Epithelial cell of umbilical artery (primary cell): ENCODE measurements at places on chromosomes 2 and 18. TPM values are rescaled to one million over a fixed set of nuclear protein-coding genes. Genes with fewer than 3 reads are reported as not detected.

The FAM124B gene
- 134 and 155 TPM in 2 replicates for total RNA-seq

The TPO gene
- total RNA-seq, result not detected in 2 replicates

The FAM237A gene
- not detected in 2 replicates for total RNA-seq

The PXDN gene
- 200 and 217 TPM in 2 replicates for total RNA-seq

The SMYD1 gene
- not detected in 2 replicates for total RNA-seq

The PIK3C3 gene
- 38.7 and 46.2 TPM in 2 replicates for total RNA-seq

The KCNS3 gene
- total RNA-seq, result 0.97 and 1.8 TPM in 2 replicates

The TMEFF2 gene
- under 0.01 and 0.15 TPM in 2 replicates for total RNA-seq

The SP110 gene
- total RNA-seq, result 2.6 and 9.3 TPM in 2 replicates

The ZFP36L2 gene
- total RNA-seq, result 3.9 and 5.2 TPM in 2 replicates

The CRYGB gene
- not detected in 2 replicates for total RNA-seq

The CRYGC gene
- total RNA-seq, result not detected in 2 replicates

The EGR4 gene
- total RNA-seq, result not detected in 2 replicates

The PRSS56 gene
- total RNA-seq, result not detected in 2 replicates

The CCDC74B gene
- 0.65 and 2.7 TPM in 2 replicates for total RNA-seq

The CELF4 gene
- total RNA-seq, result not detected in 2 replicates

The C2orf42 gene
- 11.0 and 16.7 TPM in 2 replicates for total RNA-seq

The PDIA6 gene
- 650 and 703 TPM in 2 replicates for total RNA-seq

The APLF gene
- total RNA-seq, result 2.6 and 3.2 TPM in 2 replicates

The YPEL5 gene
- total RNA-seq, result 65.0 and 87.7 TPM in 2 replicates

The HOXD8 gene
- total RNA-seq, result 6.2 and 7.8 TPM in 2 replicates
